ENCODE measurements at places on chromosomes 2 and 18.

DNA sequence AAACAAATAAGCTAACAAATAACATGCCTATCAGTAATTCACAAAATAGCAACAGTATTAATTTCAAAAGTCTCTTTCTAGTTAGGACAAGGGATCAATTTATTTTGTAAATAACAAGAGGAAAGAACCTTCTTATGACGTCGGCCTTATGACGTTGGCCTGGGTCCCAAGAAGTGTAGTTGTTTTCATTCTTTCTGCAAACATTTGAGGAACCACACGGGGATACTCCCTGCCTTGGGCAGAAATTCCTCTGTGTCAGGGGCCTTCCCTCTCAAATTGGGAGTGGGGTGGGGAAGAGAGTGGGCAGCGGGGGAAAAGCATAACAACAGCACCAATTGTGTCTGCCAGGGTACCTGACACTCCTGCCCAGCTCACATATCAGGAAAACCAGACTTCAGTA lies 1.3 kb downstream of the CCDC68 start:
- no peak for DNase-seq

- DNase-seq = no peak
Measured at GRCh38 chr18:75439348-75439747, 11.8 kb upstream of the SMIM21 start.

DNA sequence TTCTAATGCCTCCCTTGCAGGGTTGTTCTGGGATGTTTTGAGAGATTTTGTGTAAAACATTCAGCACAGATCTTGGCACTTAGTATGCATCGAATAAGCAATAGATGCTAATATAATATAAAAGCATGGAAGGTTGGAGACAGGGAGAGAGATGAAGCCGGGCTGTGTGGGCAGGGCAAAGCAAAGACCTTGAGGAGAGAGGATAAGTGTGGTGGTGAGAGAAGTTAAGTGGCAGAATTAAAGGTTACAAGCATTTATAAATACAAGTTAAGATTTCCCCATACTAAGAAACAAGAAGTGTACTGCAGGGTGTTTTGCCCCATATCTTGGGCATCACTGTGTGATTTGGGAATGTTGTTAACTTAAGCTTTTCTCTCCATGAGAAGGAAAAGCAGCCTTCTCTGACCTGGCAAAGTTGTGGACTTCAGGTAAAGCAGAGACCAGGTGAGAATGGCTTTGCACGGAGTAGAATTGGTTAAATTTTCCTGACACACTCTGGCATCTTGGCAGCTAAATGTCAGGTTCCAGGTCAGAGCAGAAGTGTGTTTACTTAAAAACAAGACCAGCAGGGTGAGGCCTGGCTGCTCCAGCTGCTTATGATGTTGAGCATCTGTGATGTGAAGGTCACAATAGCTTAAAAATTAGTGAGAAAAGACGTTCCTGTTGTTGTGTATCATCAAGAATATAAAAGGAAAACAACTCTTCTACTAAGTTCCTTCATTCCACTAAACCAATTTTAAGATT lies 288.5 kb upstream of the HNMT start:
- no peak for DNase-seq

GRCh38 chr2:232833830-232834229 lies 36.2 kb upstream of the SNORC start:
- no peak for DNase-seq

DNA sequence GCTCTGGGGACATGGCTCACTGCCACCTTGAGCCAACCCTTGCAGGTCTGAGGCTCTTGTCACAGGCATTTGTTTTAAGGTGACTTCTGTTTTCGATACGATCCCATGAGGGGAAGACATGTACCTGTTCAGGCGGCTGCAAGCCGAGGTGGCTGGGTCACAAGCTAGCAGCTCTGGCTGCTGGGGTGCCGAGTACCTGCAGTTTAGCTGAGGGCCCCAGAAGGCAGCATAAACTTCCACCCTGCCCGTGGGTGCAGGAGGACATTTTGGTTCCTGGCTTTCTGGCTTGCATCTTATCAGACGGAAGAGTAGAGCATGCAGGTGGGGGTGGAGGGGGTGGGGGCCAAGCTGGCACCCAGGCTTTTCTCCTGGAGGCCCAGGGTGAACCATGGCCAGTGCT lies 28.4 kb downstream of the COA5 start:
- DNase-seq = no peak
